ENCODE measurements at places on chromosomes 12 and 14. TPM values are rescaled to one million over a fixed set of nuclear protein-coding genes. Genes with fewer than 3 reads are reported as not detected.

The DGLUCY gene
- 31.3 TPM for total RNA-seq

The KRT83 gene
- total RNA-seq = not detected

The TPH2 gene
- not detected for total RNA-seq

The SSPN gene
- total RNA-seq = 36.8 TPM

The RNU4-1 gene
- under 0.01 TPM for total RNA-seq

The KLRC4 gene
- not detected for total RNA-seq

The ADCY6 gene
- 56.7 TPM for total RNA-seq

The GATC gene
- total RNA-seq = 18.4 TPM

The ZBTB42 gene
- total RNA-seq = 3.9 TPM

The TMBIM6 gene
- 354 TPM for total RNA-seq

The PTGER2 gene
- 4.8 TPM for total RNA-seq

The ETV6 gene
- 9.5 TPM for total RNA-seq

The PLCZ1 gene
- total RNA-seq = not detected

The RHNO1 gene
- total RNA-seq = 16.1 TPM

The GRIP1 gene
- total RNA-seq = 3.6 TPM

The MYL6 gene
- 1,914 TPM for total RNA-seq

The SAMD4A gene
- 35.8 TPM for total RNA-seq

The ERP27 gene
- total RNA-seq = not detected

The IFI27L1 gene
- 11.0 TPM for total RNA-seq

The STAC3 gene
- total RNA-seq = not detected
